Lung (tissue), 17 donors: ENCODE measurements at places on chromosomes 1 and 21. TPM values are rescaled to one million over a fixed set of nuclear protein-coding genes. Genes with fewer than 3 reads are reported as not detected.

Gene KIRREL1
- total RNA-seq, result 41.8 TPM

Gene PLA2G2A
- 1.8 TPM for total RNA-seq

Gene CBS
- total RNA-seq, result 47.7 TPM

Gene KCNJ10
- 0.37 TPM for total RNA-seq

Gene F5
- total RNA-seq, result 0.74 TPM

Gene MLLT11
- 1.3 TPM for total RNA-seq

Gene TFF1
- total RNA-seq, result not detected

Gene MCOLN3
- 4.2 TPM for total RNA-seq

Gene PGLYRP4
- 1.0 TPM for total RNA-seq

Gene ADORA1
- total RNA-seq, result 0.57 TPM

Gene PRDM16
- total RNA-seq, result 36.5 TPM

Gene S100B
- 5.6 TPM for total RNA-seq

Gene MCOLN2
- total RNA-seq, result 5.0 TPM

Gene C1QA
- 502 TPM for total RNA-seq

Gene SPATA17
- total RNA-seq, result 10.1 TPM

Gene FDPS
- 316 TPM for total RNA-seq

Gene CCDC17
- total RNA-seq, result 53.7 TPM

Gene TFF2
- total RNA-seq, result not detected

Gene OR2T6
- total RNA-seq, result not detected

Gene OLIG2
- 1.1 TPM for total RNA-seq

Gene FABP3
- 19.1 TPM for total RNA-seq

Gene TNFRSF25
- total RNA-seq, result 19.8 TPM

Gene HSPB7
- total RNA-seq, result 2.4 TPM

Gene SPRR2E
- total RNA-seq, result not detected

Gene FCAMR
- not detected for total RNA-seq

Gene PMF1
- 60.0 TPM for total RNA-seq

Gene ADORA3
- total RNA-seq, result 1.1 TPM

Gene FCRL2
- total RNA-seq, result 0.46 TPM

Gene KIF14
- 2.5 TPM for total RNA-seq

Gene RNU1-3
- 3,134 TPM for total RNA-seq

Gene CYP4B1
- total RNA-seq, result 75.7 TPM

Gene CHI3L1
- 46.4 TPM for total RNA-seq

Gene KCNQ4
- 0.63 TPM for total RNA-seq

Gene FMO4
- total RNA-seq, result 12.5 TPM

Gene CAMSAP2
- total RNA-seq, result 51.8 TPM

Gene KCNE1
- total RNA-seq, result 29.5 TPM

Gene CFHR2
- 0.28 TPM for total RNA-seq

Gene SAMD11
- 26.3 TPM for total RNA-seq

Gene GBP6
- 1.3 TPM for total RNA-seq

Gene DCST1
- 0.20 TPM for total RNA-seq

Gene IFI44L
- 6.2 TPM for total RNA-seq

Gene SMIM1
- 8.0 TPM for total RNA-seq
